ENCODE measurements at places on chromosomes 11 and 22.

GRCh38 chr11:119134389-119134978 is 13.1 kb downstream of the HINFP start:
- no peak for DNase-seq

DNA sequence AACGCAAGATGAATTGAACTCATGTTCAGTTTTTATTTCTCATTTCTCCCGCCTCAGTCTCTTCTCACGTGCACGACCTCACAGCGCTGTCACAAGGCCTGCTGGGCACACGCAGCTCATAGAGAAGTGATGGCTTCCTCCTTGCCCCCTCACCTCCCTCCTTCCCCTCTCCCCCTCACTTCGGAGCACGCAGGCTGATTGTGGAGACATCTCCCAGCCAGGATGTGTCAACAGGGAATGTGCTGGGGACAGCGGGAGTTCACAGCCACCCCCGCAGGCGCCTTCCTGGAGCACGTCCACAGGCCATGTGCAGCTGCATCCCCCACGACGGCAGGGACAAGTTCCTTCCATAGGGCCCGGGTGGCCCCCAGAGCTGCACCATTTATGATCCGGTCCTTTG is 29.1 kb upstream of the KRTAP5-6 start:
- DNase-seq = no peak

DNA sequence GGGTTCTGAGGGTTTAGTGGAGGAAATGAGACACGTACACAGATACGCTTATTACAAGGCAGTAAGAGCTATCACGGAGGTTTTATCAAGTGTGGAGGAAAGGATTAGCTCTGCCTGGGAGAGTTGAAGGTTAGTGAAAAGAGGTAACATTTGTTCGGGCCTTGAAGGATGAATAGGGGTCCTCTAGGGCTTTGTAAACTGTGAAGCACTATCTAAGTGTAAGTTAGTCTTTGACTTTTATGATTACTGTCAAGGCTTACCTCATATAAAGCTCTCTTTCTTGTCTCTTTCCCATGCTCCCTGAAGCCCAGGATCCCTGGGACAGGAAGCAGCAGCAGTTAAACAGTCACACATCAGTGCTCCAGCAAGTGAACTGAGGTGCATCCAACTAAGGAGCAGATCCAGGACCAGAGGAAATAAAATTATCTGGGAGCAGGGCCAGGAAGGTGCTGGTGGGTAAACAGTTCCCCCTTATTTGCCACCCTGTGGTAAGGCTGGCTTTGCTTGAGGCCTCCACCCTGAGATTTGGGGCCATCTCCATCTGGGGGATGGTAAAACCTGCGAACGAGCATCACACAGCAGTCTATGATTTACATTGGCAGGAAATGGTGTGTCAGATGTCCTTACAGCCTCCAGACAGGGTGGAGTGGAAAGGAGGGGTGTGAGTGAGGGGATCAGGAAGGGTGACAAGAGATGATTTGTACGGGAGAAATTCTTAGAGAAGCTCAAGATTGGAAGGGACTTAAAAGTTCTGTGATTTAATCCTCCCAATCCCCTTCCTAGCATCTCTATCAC is 27.2 kb downstream of the GVQW3 start:
- no peak for DNase-seq

DNA sequence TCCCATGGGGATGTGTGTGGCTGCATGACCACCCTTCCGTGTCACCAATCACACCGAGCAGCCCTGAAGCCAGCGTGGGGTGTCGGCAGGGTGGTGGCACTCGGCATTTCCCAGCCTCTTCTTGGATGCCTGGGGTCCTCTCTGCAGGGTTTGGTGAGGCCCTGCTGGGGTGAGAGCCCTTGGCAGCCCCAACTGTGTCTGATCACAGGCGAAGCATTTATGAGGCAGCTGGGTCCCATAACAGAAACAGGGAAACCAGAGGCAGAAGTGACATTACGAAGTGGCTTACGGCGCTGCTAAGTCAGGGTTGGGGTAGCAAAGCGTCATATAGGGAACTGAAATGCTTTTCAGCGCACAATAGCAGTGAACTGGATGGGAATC is 92.3 kb upstream of the SEPTIN5 start:
- no peak for DNase-seq

- no peak for DNase-seq
Measured at GRCh38 chr11:102306817-102307726, 10.2 kb upstream of the BIRC3 start.

GRCh38 chr11:721741-722345 is 15.8 kb downstream of the EPS8L2 start:
- DNase-seq = no peak

GRCh38 chr11:34530545-34531234 is 17.1 kb upstream of the ELF5 start:
- no peak for DNase-seq

GRCh38 chr11:126747315-126747714 is 253.3 kb downstream of the KIRREL3 start:
- no peak for DNase-seq

GRCh38 chr11:43573233-43573632 is 107.3 kb upstream of the HSD17B12 start:
- no peak for DNase-seq

DNA sequence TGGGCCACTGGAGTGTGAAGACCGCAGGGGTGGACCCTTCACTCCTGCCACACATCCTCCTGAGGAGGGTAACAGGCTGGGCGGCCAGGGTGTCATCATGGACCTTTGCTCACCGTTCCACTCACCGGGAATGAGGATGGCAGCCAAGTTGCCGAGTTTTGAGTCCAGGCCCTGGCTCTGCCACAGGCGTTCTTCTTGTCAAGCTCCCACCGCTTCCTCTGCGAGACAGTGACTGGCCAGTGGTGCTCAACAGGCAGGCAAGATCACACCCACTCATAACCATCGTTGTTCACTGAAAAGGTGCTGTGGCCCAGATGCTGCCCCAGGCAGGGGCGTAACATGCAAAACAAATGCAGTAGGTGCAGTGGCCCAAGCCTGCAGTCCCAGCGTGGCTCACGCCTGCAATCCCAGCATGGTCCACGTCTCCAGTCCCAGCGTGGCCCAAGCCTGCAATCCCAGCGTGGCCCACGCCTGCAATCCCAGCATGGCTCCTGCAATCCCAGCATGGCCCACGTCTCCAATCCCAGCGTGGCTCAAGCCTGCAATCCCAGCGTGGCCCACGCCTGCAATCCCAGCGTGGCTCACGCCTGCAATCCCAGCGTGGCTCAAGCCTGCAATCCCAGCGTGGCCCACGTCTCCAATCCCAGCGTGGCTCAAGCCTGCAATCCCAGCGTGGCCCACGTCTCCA is 5.0 kb upstream of the PANX2 start:
- DNase-seq = no peak

DNA sequence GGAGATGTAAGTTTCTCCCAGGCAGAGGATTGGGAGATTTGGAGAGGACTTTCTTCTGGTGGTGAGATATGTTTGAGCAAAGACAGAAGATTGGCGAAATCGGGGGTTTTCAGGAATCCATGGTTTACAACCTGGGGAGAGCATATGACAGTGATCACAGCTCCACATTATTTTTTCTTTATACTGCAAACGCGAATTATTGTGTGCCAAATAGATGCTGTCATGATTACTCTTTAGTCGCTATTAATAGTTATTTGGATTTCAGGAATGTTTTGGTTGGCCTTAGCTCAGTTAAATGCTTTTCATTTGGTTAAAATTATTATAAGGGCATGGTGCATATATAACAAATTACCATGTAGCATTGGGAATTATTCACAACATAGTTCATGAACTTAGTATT is 15.2 kb downstream of the ATXN10 start:
- no peak for DNase-seq

- DNase-seq = no peak
Measured at GRCh38 chr22:24185501-24186351, 4.4 kb downstream of the SUSD2 start.

GRCh38 chr11:66477263-66478201 is 2.7 kb upstream of the DPP3 start:
- no peak for DNase-seq

- no peak for DNase-seq
Measured at GRCh38 chr11:88421530-88421929, 84.0 kb upstream of the CTSC start.

DNA sequence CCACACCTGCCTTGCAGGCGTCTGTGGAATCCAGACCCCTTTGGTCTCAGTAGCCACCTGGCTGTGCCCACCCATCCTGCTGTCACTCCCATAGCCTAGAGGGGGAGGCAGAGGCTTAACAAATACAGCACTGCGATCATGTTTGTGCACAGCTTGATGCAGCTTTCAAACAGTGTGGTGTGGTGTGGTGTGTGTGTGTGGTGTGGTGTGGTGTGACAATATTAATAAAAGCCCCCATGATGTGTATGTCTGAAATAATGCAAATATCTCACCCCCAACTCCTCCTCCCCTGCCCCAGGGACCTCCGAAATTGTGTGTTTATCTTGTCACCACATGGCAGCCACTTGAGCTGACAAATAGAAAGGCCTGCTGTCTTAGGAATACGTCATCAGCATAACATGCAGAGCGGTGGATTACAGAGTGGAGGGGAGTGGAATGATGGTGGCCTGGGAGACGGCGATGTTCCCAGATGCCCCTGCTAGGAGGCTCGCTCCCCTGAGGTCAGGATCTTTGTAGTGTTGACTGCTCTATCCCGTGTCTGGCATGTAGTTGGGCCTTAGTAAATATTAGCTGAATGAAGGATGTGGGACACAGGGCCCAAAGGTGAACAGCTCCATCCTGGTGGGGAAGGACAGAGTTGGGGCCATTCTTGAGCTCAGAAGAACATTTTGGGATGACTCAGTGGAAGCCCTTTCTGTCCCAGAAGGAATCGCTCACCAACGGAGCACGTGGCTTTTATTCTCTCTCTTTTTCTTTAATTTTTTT is 2.8 kb downstream of the PDXP start:
- DNase-seq = peak; percentile 85

DNA sequence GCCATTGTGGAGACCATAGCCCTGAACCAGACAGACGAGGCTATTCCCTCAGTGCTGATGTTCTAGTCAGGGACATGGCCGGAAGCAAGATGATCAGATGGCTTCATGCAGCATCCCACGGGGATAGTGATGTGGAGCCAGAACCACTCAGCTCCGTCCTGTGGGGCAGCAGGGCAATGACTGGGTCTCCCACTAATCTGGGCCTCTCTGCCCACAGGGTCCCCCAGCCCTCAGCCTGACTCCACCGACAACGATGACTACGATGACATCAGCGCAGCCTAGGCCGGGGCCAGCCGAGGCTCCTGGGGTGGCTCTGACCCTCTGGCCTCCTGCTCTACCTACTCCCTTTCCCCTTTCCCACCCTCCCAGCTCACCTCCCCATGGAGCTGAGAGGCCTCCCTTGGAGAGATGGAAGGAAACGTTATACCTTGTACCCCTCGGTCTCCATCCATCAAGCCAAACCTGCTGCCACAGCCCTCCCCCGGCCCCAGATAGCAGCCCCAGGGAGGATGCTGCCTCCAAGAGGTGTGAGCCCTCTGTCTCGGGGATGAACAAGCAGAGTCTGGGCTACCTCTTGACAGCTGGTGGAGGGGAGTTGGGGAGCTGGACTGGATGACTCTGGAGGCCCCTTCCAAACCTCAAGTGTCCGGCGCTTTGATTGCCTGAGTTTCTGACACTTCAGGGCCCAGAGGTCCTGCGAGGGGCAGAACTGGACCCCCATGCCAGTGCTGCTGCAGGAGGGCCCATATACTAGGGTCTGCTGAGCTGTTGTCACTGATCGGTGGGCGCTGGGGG is 47.8 kb downstream of the CD6 start:
- no peak for DNase-seq

GRCh38 chr11:76094740-76095139 is 111.6 kb downstream of the WNT11 start:
- no peak for DNase-seq

DNA sequence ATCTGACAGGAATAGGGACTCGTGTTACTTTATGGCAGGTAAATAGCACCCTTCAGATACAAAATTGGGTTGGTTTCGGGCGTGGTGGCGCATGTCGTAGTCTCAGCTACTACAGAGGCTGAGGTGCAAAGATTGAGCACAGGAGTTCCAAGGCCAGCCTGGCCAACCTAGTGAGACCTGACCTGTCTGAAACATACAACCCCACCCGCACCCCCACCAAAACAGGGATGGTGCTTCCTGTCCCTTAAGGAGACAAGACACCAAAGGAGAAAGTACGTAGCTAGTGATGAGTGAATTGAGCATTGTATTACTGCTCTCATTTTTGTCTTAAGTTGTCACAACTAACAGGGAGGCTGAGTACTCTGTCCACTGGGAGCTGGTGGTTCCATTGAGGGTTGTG is 14.1 kb downstream of the RBM4 start:
- DNase-seq = no peak

- DNase-seq = no peak
Measured at GRCh38 chr11:67396259-67396581, 4.4 kb downstream of the RAD9A start.

DNA sequence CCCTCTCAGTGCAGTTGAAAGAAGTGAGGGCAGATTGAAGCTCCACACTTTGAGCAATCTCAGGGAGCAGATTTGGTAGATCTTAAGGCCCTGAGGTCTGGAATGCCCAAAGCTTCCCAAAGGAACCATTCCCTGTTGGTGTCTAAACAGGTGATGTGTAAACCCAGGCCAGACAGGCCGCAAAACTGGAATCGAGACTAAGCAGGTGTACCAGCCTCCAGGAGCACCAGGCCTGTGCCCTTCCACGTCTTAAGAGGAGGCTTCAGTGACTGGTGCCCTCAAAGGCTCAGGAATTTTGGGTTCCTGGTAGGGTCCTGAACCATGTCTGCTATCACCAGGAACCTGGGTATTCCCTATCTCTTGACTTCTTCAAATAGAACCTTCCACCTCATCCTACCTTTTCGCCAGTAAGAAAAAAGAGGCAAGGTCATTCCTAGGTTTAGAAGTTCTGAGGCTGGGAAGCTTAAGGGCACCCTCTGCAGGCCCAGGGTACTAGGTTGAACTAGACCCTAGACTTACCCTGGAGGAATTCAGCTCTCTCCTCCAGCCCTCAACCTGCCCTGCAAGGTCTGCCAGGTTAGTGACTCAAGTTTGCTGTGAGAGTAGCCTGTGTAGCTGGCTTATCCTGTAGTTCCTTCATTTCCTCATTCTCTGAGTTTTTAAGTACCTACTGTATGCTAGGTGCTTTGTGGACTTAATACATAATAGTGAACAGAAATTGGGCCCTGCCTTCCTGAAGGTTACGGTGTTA is 100.0 kb upstream of the NNMT start:
- DNase-seq = no peak

GRCh38 chr11:67432655-67433349 is 4.5 kb downstream of the RPS6KB2 start:
- DNase-seq = no peak

GRCh38 chr22:40043081-40043480 is 48.3 kb downstream of the FAM83F start:
- DNase-seq = no peak

- no peak for DNase-seq
Measured at GRCh38 chr22:45684169-45684568, 12.5 kb downstream of the ATXN10 start.
